ENCODE measurements at places on chromosomes 7 and 10.

DNA sequence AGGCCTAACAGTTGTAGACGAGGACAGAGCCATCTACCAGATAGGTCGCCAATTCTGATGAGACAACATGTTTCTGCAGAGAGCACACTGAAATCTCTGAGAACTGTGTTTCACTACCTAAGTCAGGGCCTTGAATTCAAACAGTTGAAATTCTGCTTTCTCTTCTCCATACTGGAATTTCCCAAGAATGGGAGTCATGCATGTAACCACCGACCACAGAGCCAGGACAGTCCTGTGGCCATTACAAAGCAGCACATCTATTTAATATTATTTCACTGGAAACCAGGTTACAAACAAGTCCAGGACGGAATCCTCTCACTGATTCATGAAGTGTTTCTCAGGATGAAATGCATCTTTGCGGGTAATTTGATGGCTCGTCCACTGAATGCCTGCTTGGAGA is 62.0 kb upstream of the ST8SIA6 start:
- DNase-seq: no peak

DNA sequence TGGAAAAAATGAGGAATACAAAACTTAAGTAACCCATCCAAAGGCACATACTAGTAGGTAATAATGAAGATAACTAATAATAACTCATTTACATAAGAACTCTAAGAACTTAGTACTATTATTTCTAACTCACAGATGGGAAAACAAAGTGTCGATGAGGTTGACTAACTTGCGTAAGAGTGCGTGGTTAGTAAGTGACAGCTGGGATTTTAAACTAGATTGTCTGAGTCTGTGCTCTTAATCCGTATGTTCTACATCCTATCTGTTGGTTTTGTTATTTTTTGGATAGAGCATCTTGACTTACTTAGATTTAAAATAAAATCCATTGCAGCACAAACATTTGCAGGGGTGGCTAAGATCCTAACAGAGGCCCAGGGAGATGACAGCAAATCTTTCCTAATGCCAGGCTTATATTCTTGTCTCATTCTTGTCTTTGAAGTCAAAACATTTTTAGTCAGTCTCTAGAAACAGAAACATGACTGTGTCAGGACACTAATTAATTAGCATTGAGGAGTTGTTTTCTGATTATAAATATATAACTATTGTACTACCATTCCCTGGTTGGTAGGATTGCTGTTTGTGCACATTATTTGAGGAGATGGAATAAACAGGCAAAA is 11.7 kb downstream of the RPA3 start:
- no peak for DNase-seq

GRCh38 chr7:41222746-41223145 is 480.1 kb downstream of the INHBA start:
- no peak for DNase-seq

- DNase-seq: no peak
Measured at GRCh38 chr10:123327450-123327849, 173.2 kb downstream of the BUB3 start.

GRCh38 chr10:30765616-30766015 is 136.1 kb upstream of the LYZL2 start:
- no peak for DNase-seq

- DNase-seq: no peak
Measured at GRCh38 chr10:130040351-130040750, 70.3 kb downstream of the C10orf143 start.

DNA sequence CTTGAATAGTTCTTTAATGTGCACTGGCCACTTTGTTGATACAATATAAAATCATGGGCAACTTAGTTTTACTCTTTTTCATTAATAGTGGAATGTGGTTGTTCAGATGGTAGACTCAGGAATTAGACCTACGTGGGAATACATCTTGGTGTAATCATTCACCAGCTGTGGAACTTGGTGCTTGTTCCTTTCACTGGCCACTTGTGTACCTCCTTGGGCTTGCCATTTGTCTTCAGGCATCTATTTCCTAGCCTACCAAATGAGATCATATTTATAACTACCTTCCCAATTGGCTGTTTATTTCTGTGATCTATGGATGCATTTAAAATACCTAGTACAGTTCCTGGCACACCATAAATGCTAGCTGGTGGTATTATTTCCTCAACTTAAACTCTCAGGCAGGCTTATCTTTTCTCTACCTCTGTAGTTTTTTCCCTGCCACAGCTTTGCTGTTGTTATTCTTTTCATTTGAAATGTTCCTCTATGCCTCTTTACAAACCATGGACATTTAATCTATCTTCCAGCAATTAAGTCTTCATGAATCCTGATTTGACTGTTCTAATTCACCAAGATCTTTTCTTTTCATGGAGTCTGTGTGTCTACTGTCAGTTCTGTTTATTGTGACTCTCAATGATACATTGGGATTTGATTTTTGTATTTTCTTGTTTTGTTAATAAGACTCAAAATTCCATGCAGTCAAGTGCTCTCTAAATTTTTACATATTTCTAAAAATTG is 113.0 kb downstream of the ADAM22 start:
- no peak for DNase-seq

DNA sequence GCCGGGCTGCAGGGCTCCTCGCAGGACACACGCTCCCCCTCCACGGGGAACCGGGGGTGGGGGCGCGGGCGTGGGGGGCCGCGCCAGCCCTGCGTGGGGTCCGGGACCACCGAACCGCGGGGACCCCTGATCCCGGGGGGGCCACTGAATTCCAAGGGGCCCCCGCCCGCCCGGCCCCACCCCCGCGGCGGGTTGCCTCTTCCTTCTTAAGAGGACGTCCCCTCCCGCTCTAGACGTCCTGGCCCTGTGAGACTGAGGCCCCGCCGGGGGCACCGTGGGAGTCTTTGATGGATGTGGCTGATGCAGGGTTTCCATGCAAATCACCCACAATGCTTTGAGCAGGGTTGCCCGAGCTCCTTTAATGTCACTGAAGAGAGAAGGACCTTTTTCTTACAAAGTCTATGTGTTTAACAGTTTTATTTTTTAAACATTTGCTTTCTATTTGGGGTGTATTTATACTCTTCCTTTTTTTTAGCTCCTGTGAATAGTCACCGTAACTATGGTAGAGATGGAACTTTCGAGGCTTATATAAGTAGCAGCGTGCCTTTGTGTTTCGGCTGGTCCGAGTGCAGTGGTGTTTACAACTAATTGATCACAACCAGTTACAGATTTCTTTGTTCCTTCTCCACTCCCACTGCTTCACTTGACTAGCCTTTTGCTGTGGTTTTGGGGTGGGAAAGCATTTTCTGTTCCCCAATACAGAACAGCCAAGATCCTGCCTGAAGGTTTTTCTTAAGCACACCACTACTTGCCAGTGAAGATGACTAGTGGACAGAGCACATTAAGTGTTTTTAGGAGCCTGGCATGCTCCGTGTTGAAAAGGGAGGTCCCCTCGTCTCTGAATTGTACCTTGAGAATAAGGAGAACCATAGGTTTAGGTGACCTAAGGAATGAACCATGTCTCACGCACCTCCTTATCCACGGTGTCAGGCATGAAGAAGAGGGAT is 44.8 kb downstream of the PDIA4 start:
- DNase-seq: peak; percentile 59

- no peak for DNase-seq
Measured at GRCh38 chr7:34486371-34486770, 171.6 kb upstream of the NPSR1 start.

- DNase-seq: no peak
Measured at GRCh38 chr10:76113952-76114351, 682.5 kb downstream of the LRMDA start.

- no peak for DNase-seq
Measured at GRCh38 chr10:3472287-3473051, 299.9 kb upstream of the PITRM1 start.

Data from NCI-H774 (cell line).